ENCODE measurements at places on chromosomes 12 and 14.

DNA sequence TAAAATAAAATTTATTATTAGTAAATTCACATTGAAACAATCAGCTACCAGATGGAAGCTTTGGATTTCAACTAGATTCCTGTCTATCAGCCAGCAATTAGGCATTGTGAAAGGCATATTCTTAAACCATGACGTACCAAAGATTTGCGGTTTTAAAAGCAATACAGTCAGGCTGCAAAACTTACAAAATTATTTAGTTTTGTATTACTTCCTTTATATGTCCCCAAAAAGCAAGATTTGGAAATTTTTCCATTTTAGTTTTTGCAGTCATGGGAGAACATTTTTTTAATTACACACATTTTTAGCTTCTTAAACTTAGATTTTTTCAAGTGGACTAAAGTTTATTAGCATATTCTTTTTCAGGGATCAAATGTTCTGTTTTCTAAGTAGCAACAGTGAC, 225.0 kb upstream of the KITLG start:
- DNase-seq = no peak

DNA sequence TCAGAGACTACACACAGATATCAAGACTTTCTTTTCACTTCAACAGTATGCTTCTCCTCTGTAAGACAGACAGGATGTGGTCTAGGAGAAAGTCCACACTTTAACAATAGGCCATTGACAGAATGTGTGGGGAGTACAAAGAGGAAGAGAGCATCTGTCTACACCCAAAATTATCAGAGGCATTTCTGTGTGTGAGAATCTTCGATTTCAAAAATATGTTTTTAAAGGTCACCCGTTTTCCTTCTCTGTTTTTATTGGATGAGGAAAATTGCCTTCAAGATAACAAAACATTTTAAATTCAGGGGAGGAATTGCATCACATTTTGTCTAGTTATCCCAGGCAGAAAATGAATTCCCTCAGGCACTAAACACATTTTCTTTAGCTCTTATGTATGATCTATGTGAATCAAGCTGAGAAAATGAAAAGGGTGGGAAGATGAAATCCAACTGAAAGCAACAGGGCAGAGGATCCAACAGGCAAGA, 16.4 kb downstream of the NAV3 start:
- DNase-seq = no peak

GRCh38 chr12:132651444-132652100, 33.0 kb downstream of the P2RX2 start:
- no peak for DNase-seq

DNA sequence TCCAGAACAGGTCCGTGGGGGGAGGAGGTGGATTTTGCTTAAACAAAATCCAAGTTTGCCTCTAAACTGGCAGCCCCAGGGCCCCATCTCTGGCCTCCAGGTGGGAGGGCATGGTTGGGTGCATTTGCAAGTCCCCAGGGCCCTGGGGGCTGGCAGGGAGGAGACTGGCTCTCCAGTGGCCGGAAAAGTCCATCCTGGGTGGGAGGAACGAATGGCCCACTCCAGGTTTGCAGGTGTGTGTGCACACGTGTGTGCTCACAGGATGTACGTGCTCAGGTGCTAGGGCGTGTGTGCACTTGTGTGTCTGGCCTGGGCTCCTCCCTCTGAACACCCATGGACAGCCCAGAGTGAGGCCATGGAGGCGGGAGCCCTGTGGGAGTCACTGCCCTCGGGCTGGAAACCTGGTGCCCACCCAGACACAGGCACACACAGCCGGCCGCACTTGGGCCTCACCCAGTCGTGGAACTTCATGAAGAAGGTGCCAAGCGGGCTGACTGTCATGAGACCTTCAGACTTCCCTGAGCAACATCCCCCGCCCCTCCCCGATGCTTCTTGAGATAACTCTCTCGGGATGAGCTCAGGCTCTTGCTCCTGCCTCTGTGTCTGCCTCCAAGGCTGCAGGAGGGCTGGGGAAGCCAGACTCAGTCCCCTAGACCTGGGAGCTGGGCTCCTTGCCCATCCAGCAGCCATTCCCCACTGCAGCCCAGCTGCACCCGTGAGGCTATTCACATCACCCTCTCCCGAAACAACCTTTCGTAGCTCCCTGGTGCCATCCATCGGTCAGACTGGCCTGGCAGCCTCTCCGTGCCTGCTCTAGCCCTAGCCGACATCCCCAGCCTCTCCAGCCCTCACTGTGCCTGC, 9.4 kb downstream of the AHNAK2 start:
- no peak for DNase-seq
